ENCODE measurements at places on chromosomes 4 and X.

DNA sequence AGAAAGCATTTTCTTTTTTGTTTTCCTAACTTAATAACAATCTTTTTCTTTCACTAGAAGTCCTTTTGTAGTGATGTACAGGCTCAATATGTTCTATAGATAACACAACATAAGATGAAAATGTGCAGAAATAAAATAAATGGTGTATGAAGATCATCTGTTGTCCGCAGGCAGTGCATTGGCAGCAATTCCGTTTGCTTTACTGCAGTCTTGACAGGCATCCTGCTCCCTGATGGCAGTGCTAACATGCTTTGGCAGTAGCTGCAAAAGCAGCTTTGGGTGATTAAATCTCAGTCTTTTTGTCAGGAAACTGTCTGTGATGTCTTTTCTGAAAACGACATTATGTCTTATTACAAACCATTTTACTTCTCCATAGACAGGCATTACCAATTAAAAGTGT is 131.4 kb downstream of the TRAM1L1 start:
- no peak for DNase-seq

GRCh38 chr4:23476515-23477090 is 413.2 kb downstream of the PPARGC1A start:
- DNase-seq = no peak

DNA sequence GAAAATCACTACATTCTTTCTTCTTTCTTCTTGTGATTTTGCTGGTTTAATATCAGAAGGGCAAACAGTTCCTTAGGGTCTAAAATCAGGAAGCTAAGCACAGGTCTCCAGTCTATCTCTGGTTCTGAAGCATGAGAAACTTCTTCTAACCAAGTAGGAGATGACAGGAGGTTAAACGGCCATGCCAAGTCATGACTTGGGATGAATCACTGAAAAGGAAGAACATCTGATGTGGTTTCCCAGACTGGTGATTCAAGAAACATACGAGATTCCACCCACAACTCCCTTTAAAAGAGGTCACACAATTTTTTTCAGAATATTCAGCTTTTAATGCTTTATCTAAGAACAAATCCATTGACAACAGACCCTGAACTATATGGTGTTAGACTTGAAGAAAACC is 684.0 kb upstream of the PRKX start:
- DNase-seq = no peak

- peak; percentile 34 for DNase-seq
Observed at GRCh38 chr4:42768125-42768748, 111.3 kb upstream of the ATP8A1 start.

DNA sequence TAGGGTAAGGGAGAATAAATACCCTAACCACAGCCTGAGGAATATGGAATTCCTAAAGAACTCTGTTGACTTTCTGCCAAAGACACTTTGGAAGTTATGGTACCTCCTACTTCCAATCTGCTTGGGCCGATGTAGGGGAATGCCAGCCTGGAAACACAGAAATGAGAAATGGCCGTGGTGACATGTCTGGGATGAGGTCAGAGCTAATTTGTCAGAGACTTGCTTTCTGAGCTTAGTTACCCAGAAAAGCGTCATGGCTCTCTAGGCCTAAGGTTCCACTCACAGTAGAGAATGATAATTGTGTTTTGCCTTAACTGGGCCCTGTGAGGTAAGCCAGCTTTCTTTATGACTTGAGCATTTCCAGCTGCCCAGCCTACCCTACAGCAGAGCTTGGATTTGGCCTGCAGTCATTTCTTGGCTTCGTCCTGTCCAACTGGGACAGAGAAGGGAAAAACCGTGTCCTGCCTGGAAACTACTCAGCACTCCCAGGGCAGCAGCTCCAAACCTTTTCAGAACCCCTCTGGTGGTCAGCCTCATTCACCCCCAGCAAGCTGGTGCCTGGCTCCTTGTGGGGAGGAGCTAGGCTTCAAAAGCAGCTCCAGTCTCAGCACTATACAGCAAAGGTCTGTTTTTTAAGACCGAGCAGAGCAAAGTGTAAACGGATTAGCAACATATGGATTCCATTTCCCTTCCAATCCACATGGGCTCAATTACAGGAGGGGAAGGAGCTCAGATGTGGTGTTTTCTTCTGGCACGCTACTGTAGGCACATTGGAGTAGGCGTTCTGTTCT is 92.3 kb downstream of the RLIM start:
- DNase-seq = no peak

DNA sequence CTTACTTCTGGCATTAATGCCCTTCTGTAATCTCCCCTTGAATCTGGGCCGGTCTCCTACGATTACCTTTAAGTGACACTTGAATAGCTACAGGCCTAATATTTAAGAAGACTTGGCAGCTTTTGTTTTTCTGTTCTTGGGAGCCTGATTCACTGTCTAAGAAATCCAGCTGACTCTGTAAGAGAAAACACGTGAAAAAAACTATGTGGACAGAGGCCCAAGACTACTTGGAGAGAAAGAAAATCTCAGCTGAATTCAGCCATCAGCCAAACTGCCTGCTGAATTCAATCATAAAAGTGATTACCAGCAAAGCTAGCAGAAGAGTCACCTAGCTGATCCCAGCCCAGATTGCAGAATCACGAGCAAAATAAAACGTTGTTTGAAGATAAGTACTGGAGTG is 521.2 kb downstream of the MID1IP1 start:
- DNase-seq = no peak

DNA sequence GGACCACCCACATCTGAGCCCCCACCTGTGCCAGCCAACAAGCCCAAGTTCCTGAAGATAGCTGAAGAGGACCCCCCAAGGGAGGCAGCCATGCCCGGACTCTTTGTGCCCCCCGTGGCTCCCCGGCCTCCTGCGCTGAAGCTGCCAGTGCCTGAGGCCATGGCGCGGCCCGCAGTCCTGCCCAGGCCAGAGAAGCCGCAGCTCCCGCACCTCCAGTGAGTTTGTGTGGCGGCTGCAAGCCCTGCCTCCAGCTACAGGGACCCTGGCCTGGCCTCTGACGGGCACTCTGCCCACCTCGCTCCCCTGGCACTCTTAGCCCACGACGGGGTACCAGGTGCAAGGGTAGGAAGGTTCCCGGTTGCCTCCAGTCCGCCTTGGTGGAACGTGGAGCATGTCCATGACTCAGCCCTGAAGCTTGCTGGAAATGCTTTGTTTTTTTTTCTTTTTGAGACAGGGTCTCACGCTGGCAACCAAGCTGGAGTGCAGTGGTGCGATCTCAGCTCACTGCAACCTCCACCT is 13.7 kb upstream of the ADD1 start:
- no peak for DNase-seq
